ENCODE measurements at places on chromosomes 2 and 18.
A peak's percentile ranks its signal among the peaks of the same experiment; 100 is the strongest.

DNA sequence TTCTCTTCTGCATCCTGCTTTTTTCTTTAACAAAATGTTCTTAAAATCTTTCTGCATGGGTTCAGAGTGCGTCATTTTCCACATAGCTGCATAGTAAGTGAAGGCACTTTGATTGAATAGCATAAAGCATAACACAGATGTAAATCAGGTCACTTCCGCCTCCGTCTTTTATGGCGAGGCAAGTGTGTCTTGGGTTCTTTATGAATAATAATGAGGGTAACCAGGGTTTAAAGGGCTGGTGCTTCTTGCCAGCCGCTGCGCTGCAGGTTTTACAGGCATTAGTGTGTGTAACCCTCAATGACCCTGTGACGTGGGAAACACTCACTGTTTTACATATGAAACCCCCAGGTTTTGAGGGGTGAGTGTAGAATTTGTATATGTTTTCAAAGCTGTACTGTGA, 164.2 kb downstream of the MYT1L start:
- no peak for DNase-seq

GRCh38 chr2:39069890-39070465, 50.9 kb downstream of the SOS1 start:
- DNase-seq: no peak

DNA sequence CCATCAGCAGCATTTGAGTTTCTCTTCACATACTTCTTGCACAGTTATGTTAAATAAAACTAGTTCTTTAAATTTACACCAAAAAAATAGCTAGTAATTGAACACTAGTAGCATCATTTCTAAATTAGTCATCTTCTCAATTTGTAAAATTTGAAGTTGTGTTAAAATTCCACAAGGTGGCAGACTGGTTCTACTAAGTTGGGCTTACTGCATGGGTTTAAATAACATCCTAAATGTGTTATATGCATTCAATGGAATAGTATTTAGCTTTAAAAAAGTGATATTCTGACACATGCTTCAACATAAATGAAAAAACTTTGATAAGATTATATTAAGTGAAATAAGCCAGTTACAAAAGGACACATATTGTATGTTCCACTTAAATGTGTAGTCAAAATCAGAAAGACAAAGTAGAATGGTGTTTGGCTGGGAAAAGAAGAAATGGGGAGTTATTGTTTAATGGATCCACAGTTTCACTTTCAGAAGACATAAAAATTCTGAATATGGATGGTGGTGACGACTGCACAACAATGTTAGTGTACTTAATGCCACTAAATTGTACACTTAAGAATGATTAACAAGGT, 28.7 kb upstream of the RPRD1A start:
- peak; percentile 42 for DNase-seq

GRCh38 chr2:7886666-7887065, 795.2 kb upstream of the ID2 start:
- DNase-seq: no peak

DNA sequence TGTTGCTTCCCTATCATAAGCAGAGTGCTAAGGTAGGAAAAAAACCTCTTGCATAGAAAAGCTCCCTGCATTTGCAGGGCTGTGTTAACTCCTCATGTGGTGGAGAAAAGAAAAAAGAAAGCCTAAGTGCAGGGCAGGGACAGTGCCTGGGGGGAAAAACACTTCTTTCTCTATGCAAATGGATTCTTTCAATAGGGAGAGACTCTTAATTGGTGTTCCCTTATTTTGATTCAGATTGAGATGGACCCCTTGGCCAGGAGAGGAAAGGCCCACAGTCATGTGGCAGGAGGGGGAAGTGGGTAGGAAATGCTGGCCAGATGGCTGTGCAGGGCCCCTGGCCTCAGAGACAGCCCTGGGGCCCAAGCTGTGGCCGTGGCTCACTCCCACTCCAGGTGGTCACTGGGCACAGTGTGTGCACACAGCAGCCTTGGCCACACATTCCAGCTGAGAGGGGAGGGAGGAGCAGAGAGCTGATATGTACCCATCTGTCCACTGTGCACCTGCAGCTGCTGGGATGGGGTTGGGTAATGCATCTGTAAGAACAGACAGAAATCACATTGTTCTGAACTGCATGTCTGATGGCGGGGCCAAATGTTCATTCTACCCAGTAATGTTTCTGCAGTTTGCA, 410.4 kb downstream of the DSC3 start:
- no peak for DNase-seq

DNA sequence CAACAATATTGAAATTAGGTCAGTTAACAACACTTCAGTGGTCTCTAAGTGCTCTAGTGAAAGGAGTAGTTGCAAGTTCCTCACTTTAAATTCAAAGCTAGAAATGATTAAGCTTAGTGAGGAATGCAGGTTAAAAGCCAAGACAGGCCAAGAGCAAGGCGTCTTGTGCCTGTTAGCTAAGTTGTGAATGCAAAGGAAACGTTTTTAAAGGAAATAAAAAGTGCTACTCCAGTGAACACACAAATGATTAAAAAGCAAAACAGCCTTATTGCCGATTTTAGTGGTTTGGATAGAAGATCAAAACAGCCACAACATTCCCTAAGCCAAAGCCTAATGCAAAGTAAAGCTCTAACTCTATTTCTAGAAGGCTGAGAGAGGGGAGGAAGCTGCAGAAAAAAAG, 44.7 kb downstream of the ANTXR1 start:
- DNase-seq: no peak

- no peak for DNase-seq
Measured at GRCh38 chr2:186281726-186282125, 204.3 kb upstream of the ZC3H15 start.

GRCh38 chr2:29456429-29456828, 341.2 kb downstream of the CLIP4 start:
- no peak for DNase-seq

- DNase-seq: peak; percentile 13
Measured at GRCh38 chr2:225276207-225276606, 123.3 kb upstream of the NYAP2 start.

DNA sequence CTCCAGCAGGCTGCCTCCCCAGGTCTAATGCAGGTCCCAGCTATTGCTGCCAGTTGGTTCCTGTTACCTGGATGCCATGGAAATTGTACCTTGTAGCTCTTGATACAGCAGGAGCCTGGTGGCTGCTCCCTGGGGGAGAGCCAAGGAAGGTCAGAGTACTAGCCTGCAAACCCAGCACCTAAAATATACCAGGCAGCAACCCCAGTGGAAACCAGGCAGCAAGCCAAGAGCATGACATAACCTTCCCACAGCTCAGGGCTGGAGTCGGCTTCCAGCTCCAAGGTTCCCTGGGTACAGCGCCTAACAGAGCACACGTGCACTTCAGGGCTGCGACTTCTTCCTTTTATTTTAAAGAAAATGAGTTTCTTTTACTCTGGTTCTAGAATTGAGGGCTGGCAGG, 30.3 kb downstream of the TNP1 start:
- DNase-seq: no peak

DNA sequence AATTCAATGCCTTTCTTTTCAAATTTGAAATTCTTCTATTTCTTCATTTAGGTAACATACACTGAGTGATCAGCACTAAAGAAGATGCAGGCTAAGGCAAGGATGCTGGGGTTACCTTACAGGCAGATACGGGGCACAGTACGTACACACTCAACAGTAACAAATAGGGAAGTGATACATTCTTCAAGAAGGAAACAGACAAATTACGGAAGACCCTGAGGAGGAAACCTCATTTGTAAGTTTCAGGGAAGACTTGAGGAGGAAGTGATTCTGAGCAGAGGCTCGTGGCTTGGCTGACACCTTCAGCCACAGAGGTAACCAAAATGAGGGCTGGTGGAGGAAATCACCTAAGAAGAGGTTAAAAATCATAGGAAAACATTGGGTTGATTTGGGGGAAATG, 1108.3 kb upstream of the KLHL29 start:
- DNase-seq: no peak

- DNase-seq: no peak
Measured at GRCh38 chr2:2399396-2399795, 68.3 kb upstream of the MYT1L start.

- no peak for DNase-seq
Measured at GRCh38 chr18:10142056-10142455, 228.2 kb downstream of the VAPA start.

- DNase-seq: no peak
Measured at GRCh38 chr18:23718243-23718720, 29.0 kb downstream of the LAMA3 start.

- no peak for DNase-seq
Measured at GRCh38 chr2:10781746-10782145, 30.8 kb downstream of the PDIA6 start.

DNA sequence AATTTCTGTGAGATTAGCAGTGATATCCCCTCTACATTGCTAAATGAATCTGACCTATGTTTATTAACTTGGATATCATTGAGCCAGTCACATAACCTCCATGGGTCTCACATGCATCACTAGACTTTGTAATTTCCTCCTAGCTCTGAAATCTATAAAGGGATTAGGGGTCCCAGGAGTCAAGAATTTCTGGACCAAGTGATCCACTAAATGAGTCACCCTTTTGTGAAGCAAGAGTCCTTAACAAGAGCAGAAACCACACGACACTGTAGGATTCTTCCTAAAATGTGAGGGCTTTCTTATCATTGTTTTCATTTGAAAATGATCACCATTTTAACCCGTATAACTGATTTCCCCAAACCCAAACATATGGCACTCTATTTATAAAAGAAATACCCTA, 90.3 kb downstream of the DHRS9 start:
- no peak for DNase-seq

DNA sequence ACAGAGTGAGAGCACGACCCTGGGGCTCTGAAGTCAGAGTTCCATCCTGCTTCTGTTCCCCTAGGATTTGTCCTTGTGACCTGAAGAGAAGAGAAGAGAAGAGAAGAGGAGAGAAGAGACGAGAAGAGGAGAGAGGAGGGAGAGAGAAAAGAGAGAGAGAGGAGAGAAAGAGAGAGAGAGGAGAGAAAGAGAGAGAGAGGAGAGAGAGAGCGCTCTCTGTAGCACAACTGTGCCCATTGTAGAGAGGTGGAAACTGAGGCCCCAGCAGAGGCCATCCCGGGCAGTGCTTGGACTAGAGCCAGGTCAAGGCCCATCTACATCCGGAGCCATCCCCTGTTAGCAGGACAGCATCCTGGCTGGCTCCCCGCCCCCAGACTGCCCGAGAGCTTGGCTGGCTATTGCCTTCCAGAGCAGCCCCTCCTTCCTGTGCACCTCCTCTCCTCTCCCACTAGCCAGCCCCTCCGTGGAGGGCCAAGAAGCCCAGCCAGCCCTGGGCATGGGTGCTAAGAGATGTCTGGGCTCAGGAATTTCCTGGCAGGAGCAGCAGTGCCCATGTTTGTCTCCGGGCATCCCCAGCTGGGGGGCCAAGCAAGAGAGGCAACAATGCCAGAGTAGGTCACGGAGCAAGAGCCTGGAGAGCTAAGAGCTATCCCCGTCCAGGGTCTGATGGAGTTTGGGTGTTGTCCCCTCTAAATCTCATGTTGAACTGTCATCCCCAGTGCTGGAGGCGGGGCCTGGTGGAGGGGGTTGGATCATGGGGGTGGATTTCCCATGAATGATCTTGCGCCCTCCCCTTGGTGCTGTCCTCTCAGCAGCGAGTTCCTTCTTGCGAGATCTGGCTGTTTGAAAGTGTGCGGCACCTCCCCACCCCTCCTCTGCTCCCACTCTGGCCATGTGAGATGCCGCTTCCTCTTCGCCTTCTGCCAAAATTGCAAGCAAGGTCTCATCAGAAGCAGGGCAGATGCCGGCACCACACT, 18.2 kb upstream of the GPR55 start:
- DNase-seq: peak; percentile 83

DNA sequence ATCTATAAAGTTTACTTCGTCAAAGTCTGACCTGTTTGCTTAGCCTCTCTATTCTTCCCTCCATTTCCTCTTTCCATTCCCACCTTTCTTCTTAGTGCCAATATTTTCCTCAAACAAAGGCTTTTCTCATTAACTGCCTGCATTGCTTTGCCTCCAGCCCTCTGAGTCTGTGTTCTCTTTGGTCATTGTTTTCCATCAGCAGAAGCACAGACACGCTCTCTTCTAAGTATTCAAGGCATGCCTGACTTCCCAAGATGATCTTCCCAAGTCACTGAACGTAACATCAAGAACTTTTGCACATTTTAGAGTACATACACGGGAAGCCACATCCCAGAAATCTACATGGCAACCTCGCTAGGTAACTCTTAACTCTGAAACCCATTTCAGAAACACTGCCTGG, 32.6 kb upstream of the ANXA4 start:
- DNase-seq: no peak

DNA sequence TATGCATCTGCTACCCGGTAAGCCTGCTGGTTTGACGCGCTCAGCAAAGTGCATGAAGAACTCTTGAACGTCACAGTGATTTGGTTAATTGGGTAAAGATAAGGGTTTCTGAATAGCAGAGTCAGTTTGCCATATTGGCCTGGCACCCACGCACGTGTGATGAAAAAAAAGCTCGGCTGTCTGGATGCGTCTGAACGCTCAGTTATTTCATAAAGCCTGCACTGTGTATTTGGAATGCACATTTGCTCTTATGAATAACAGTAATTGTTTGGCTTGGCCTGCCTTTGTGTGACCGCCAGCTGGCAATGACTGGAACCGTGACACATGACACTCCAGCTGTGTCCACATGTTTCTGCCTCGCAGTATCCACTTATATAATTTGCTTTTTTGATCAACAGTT, 129.2 kb upstream of the MEIS1 start:
- no peak for DNase-seq

DNA sequence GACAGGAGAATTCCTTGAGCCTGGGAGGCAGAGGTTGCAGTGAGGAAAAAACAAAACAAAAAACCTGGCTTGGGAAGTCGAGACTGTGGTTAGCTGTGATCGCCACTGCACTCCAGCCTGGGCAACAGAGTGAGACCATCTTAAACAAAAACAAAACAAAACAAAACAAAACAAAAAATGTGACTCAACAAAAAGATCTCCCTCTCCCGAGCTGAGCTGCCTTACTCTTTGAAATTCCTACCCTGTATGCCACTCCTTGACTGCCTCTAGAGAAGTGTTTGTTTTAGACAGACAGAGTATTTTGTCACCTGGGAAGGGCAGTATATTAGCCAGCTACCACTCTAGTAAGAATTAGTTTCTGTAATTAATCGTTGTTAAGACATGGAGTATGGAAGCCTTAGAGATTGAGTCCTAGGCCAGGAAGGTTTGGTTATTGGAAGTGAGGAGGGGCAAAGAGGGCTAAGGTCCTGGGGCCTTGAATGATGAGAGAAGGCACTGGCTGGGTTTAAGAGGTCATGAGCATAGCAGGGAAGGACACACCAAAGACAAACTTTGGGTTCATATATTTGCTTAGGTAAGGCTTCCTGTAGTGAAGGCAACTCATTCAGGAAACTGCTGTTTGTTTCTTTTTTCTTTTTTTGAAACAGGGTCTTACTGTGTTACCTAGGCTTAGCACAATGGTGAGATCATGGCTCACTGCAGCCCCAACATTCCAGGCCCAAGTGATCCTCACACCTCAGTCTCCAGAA, 56.0 kb downstream of the HAUS1 start:
- DNase-seq: no peak

DNA sequence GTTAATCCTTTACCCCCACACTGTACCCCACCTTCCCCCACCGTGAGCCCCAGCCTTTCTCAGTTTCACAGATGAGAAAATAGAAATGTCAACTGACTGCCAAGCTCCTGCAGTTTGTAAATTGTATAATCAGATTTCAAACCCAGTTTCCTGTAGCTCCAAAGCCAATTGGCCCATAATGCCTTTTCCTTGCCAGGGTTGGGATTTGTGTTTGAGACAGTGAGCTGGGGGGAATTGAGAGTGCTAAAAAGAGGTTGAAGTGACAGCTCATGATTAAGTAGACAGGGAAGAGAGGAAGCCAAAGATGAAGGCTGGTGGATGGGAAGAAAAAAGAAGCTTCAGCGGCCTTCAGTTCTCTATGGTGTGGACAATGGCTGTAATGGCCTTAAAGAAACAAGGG, 10.7 kb downstream of the OSBPL6 start:
- no peak for DNase-seq

GRCh38 chr2:132701810-132702209, 31.8 kb upstream of the LYPD1 start:
- DNase-seq: no peak
